RKO (cell line): ENCODE measurements at places on chromosomes 16 and 17.
A peak's percentile ranks its signal among the peaks of the same experiment; 100 is the strongest.

GRCh38 chr17:44022246-44022645 is 7.5 kb upstream of the TMEM101 start:
- DNase-seq: no peak

- no peak for DNase-seq
Measured at GRCh38 chr17:17904166-17905035, 67.6 kb upstream of the SREBF1 start.

- no peak for DNase-seq
Measured at GRCh38 chr16:11274964-11275363, 1.3 kb downstream of the PRM2 start.

DNA sequence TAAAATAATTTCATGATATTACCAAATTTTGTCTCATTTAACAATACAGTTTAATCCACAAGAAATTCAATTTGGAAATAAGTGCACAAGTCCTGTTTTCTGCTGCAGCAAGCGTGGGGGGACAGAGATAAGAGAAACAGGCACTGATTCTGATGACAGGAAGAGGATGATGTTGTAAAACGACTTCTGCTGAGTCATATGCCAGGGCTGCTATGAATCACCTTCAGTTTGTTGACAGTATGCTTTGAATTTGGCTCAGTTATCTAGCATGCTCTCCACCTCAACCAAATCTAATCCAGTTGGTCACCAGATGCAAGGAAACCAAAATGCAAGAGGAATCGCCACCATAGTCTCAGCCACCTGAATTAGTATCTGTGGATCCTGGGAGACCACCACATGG is 244.1 kb upstream of the MON1B start:
- peak; percentile 63 for DNase-seq

- DNase-seq: peak; percentile 62
Measured at GRCh38 chr17:38701504-38702165, 3.4 kb upstream of the MLLT6 start.

DNA sequence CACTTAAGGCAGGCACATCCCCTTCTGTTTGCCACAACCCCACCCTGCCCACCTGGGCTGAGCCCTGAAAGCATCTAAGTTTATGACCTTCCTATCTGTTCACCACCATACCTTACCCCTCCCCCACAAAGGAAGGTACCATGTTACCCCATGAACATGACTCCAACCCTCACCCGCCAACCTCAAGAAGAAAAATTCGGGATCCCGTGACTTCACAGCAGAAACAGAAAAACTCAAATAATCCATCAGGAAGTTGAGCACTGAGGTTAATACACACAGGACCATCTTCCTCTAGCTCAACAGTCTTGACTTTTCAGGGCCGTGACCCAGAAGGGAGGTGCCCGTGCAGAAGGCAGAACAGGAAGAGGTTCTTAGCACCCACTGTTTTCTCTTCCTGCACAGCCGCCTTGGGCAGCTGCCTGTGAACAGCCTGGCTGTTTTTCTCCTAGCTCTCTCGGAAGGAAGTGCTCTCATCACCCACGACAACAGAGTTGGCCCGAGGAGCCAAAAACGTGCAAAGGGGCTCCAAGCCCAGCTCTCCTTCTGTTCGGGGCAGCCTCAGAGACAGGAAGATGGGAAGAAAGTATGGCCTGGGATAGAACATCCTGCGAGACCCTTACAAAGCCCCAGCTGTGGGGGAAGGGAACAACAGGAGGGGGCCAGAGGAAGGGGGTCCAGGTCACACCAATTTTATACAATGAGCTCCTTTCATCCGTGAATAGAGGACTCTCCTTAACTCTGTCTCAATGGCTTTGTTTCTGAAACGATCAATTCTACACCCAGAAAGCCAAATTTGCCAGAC is 101.1 kb downstream of the XYLT1 start:
- no peak for DNase-seq

- DNase-seq: no peak
Measured at GRCh38 chr16:31080756-31081419, 6.7 kb downstream of the ZNF646 start.

- peak; percentile 62 for DNase-seq
Measured at GRCh38 chr16:53881371-53881770, 177.4 kb downstream of the FTO start.

DNA sequence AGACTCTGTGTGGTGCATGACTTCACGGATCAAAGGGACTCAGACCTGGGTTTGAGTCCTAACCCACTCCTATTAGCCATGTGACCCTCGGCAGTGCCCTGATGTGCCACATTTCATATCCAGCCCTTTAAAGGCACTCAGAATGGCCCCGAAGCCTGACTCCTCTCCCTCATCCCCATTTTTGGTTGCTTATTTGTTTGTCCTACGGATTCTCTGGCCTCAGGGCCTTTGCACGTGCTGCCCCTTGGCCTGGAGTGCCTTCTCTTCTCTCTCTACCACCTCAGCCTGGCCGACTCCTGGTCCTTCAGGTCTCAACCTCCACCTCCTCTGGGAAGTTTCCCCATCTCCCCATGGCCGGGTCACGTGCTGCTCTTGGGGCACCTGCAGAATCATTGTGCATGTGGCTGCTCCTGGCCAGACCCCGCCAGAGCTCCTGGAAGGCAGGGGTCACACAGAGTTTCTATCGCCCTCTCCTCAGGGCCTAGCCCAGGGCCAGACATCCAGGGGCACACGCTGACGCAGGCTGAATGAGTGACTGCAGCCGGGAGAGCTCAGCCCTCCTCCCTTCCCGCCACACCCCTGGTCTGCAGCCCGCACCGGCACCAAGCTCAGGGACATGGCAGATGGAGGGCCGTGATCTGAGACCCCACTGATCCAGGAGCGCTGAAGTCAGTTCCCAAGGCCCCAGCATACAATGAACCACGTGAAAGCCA is 22.0 kb upstream of the CIBAR2 start:
- DNase-seq: no peak

DNA sequence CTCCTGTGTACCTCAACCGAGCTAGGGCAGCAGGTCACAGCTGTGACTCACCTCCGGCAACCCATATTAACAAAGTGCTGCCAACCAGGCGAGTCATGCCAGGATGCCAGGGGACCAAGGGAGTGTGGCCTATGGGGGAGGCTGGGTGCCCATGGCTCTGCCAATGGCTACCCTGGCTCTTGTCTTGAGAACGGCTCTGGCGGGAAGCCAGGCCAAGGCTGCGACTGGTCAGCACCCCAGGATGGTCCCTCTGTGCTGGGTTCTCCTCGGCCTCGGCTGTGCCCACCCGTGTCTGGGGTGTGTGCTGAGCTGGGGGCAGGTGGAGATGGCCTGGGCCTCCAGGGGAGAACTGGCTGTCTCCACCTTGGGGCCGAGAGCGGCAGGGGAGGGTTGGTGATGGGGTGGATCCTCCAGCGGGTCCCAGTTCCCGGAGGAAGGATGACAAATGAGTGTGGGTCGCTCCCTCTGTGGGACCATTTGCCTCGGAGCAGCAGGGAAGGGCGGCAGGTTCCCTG is 75.8 kb downstream of the MRC2 start:
- peak; percentile 75 for DNase-seq

DNA sequence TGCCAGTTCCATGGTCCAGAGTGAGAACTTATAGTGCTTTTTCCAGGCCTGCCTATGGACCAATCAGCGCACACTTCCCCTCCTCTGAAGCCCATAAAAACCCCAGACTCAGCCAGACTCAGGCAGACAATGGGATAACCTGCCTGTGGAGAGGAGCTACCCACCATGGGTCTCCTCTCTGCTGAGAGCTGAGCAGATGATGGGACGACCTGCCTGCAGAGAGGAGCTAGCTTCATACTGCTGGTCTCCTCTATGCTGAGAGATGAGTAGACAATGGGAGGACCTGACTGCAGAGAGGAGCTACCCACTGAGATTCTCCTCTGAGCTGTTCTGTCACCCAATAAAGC is 144.7 kb downstream of the MYO1D start:
- no peak for DNase-seq

- DNase-seq: no peak
Measured at GRCh38 chr16:1355591-1355990, 3.9 kb downstream of the GNPTG start.
